A549 treated with Mapracorat at 1 μM for 4 hours (cell line): ENCODE measurements at places on chromosomes 13 and 19. TPM values are rescaled to one million over a fixed set of nuclear protein-coding genes. Genes with fewer than 3 reads are reported as not detected.

Gene TMEM91
- total RNA-seq: 2.5 to 4.9 TPM (median 3.8 TPM) in 5 replicates

Gene C3
- total RNA-seq: 40.6 to 52.1 TPM (median 49.5 TPM) in 5 replicates

Gene LGALS14
- not detected in 5 replicates for total RNA-seq

Gene GNA15
- 0.08 TPM in 2 of 5 replicates, not detected in the others for total RNA-seq

Gene SYNGR4
- total RNA-seq: 2.1 to 4.6 TPM (median 2.9 TPM) in 5 replicates

Gene ZNF383
- total RNA-seq: 6.4 to 8.1 TPM (median 7.3 TPM) in 5 replicates
